Fibroblast of skin of right biceps (primary cell): ENCODE measurements at places on chromosomes 7 and 10.

DNA sequence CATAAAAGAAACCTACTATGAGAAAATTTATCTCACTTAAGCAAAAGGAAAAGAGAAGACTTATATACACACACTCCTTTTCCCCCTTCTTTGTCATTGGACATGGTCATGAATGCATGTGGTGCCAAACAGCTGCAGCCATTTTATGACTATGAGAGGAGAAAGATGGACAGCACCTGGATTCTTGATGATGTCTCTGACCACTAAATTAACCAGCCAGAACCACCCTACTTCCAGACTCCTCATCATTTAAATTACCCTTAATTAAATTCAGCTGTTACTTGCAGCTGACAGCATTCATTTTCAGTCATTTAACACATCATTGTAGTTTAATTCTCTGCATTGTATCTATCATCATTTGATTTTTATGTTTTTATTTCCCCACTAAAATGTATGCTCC, 379.0 kb upstream of the HPS1 start:
- DNase-seq: no peak

GRCh38 chr10:94199565-94199964, 163.2 kb downstream of the NOC3L start:
- peak; percentile 11 for DNase-seq

DNA sequence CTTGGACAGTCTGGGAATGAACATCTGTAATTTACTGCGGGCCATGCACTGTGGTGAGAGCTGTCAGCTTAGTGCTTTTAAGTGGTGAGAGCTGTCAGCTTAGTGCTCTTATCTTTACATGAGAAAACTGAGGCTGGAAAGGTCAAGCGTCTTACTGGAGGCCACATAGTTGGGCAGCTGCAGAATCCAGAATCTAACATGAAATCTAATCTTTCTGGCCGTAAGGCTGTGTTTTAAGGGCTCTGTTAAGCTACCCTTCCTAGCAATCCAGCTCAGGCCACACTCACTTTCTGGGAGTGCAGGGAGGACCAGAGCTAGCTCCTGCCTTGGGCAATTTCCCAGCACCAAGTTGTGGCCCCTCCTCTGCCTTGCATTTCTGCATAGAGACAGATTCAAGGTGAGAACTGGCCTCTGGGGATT, 70.2 kb downstream of the SORCS3 start:
- DNase-seq: no peak

GRCh38 chr7:45714521-45714820, 140.3 kb downstream of the ADCY1 start:
- DNase-seq: no peak

GRCh38 chr7:111878785-111879184, 316.5 kb upstream of the IMMP2L start:
- DNase-seq: no peak

DNA sequence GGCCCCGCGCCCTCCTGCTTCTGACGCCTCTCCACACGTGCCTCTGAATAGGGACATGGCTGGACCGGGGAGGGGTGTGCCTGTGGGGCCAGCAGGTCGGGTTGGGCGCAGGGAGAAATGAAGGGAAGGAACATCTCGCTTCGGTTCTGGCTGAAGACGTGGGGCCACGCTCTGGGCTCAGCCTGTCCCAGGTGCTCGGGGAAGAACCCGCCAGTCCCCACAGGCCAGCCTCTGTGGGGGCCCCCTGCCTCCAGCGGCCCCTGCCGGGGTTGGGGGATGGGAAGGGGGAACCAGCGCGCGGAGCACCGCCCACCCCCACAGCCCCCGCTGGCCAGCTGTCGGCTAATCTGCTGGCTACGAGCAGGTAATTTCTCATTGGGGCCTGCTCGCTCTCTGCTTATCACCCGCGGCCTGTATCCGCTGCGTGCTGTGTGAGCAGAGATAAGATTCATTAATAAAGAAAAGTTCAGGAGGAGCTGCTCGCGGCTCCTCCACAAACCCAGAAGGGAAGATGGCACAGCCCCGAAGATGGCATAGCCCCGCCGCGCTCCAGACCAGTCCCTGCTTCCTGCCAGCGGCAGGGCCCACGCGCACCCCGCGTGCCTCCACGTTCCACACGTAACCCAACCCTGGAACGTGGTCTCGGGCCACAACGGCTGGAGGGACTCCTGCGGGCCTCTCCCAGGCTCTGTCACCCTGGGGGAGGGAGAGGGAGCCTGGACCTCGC, 186.2 kb downstream of the ELFN1 start:
- DNase-seq: no peak

DNA sequence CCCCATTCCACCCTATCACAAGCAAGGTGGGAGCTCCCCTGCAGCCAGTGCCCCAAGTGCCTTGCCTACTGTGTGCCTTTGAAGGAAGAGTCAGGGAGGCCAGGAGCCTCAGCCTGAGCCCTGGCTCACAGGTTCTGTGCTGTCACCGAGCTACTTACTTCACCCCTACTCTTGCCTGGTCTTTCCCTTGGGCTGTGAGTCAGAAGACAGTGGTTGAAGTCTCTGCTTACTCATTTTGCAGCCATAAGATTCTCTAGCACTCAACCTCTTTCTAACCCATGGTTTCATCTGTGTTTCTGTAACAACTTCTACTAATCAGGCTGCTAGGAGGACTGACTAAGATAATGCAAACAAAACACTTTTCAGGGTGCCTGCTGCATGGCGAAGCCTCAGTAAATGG, 114.5 kb downstream of the PLCE1 start:
- peak; percentile 85 for DNase-seq

- DNase-seq: peak; percentile 80
Observed at GRCh38 chr7:4681886-4682620, at the start of gene FOXK1. Gene FOXK1, plus strand, starts transcription at chr7:4682295. Its CDS starts 14 bp downstream, at chr7:4682309.

DNA sequence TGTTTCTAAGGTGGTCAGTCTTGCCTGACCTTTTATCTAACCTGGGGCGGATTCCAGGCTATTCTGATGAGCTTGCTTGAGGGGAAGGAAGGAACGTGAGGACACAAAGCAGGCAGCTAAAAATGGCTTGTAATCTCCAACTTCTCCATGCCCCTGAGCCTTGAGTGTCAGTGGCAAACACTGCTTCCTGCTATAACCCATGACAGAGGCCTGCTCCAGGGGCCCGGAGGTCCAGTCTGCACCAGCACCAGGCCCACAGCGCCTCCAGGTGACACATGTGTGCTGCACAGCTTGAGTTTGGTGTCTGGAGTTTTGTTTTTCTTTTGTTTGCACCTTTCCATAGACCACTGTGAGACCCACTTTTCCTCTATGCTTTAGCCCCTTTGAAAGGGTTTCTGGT, 207.9 kb downstream of the PAXIP1 start:
- no peak for DNase-seq

DNA sequence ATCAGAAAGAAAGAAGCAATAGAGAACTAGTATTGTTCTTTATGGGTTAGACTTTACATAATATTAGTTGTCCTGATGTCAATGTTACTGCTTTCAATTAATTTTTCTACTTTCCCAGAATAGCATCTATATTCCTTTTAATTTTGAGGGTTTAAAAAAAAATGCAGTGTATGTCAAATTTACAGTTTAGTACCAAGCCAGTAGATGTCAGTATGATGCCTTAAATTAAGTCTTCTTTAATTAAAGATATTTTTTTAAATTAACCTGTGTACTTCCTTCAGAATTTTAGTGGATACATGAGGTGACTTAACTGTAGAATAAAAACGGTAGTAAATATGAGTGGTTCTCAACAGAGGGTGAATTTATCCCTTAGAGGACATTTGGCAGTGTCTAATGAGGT, 35.2 kb upstream of the STOX1 start:
- no peak for DNase-seq

DNA sequence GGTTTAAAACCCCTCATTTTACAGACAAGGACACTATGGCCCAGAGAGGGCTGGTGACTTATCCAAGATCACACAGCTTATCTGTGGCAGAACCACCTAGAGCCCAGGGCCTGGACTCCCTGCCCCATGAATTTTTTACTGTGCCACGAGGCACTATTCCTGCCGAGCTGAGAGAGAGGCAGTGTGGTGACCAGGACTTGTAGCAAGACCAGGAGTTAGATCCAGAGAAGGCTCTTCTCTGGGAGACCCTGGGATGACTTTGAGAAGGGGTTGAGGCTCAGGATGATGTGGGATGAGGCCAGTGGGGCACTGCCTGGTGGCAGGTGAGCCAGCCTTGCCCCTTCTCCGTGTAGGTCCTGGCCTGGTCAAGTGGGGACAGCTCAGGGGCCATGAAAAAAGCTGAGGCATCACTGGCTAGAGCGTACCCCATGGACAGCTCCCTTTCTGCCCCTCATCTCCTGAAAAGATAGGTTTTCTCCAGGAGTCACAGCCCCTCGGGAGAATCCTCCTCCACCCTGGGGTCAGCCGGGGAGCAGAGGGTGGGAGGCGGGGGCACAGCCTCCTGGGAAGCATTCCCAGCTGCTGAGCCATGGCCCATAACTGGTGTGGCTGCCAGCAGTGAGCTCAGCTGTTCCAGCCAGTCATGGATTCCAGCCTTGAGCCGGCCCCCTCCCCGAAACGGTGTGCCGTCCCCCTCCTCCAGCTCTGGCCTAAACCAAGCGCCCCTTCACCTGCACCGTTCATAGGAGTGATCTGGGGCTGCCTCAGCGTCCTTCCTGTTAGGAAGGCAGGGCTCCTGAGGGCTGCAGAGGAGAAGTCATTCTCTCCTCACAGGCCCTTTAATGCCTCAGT, 5.8 kb downstream of the FLNC start:
- peak; percentile 68 for DNase-seq

DNA sequence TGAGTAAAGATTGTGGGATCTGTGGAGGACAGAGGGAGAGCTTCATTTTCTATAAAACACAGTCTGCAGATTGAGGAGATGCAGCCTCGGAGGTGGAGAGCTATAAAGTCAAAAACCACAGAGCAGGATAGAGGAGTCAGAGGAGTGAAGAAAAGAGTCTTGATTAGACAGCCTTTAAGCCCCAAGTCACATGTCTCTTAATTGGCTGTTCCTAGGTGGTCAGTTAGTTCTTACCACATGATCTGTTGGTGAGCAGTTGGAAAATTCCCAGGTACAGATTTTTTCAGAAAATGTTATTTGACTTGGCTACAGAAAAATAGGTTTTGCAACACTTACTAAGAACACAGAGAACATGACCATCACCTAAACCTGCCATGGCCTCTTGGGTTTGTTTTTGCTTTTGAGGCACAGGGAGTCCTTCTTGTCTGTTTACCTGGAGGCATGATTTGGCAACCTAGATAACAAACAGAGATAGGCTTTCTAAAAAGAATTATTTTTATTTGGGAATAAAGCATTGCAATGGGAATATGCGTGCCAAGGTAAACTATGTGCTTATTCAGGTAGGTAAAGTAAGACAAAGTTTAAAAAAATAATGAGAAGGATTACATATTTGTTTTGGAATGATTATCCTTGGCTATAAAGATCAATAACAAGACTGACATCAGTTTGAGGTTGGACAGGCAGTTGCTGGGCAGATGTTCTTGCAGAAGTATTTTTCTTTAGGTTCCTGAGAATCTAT, 604 bp upstream of the CYP3A43 start:
- no peak for DNase-seq

GRCh38 chr10:131775833-131776232, 125.0 kb upstream of the PPP2R2D start:
- no peak for DNase-seq

DNA sequence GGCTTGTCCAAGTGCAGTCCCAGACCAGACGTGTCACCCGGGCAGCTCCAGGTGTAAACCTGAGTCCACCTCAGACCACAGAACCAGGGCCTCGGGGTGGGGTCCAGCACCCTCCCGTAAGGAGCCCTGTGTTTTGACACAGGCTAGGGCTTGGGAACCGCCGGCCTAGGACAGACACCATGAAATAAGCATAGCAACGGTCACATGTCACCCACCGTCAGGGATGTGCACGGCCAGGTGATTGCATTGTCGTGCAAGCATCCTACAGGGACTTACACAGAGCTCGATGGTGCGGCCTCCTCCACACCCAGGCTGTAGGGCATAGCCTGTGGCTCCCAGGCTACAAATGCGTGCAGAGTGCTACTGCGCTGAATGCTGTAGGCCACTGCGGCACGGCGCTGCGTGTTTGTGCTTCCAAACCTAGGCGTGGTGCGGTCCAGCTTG, 10.6 kb downstream of the ZFAND2A start:
- DNase-seq: no peak

GRCh38 chr10:133403784-133404183, 9.8 kb downstream of the MTG1 start:
- DNase-seq: no peak

DNA sequence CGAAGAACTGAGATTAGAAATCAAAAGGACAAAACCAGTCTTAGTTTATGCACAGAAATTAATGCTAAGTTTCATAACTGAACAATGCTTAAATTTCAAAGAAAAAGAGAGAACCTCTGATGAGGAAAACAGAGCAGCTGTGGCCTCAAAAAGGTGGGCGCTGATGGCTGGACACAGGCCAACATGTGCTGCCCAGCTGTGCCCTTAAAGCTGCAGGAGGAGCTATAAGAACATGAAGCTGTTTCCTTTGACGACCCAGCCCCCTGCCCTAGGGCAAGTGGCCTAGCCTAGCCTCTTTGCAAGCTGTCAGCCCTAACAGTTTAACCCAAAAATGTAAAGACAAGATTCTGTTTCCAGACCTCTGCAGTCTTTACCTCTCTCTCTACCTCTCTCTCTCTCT, 107.7 kb downstream of the GRID1 start:
- DNase-seq: no peak

- peak; percentile 42 for DNase-seq
Observed at GRCh38 chr10:100186253-100187212, 704 bp upstream of the ERLIN1 start.

DNA sequence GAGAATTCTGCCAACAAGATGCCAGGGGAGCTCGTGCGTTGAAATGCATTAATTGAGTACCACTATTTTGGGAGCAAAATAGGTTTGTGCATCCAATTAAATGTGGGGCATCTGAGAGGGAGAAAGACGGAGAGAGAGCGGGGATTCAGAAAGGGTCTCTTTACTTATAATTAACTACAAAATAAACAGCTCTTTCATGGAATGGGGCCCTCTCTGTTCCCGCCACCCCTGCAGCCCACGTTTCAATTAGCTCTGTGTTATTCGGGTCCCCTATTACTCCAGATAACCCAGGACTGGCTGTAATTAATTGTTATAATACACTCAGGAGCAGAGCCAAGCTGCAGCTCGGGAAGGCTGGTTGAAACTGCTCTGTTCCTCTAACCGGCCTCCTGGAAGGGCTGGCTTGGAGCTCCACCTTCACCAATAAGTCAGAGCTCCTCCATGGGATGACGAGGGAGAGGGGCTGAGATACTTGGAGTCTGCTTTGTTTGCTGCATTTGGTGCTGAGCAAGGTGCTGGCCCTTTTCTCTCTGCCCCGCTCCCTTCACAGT, 67.8 kb downstream of the CARD11 start:
- no peak for DNase-seq

GRCh38 chr7:106071356-106071998, 40.6 kb downstream of the SYPL1 start:
- no peak for DNase-seq
